ENCODE measurements at places on chromosomes 6 and 20.
A peak's percentile ranks its signal among the peaks of the same experiment; 100 is the strongest.

DNA sequence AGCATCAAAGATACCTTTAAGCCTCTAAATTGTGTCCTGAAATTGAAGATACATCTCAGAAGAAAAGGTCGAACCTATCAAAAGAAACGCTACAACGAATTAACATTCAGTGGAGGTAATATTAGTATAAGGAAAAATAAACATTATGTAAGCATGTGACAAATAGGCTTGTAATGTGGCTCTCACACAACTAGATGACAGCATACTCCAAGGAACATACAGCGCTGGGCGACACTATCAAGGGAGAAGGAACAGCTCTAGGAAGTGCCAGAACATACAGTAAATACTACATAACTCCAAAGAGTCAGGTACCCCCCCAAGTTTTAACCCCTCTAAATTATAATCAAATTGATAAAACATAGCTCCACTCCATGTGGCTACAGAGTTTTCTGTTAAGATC lies 103.5 kb downstream of the LAMP5 start:
- DNase-seq, result no peak

DNA sequence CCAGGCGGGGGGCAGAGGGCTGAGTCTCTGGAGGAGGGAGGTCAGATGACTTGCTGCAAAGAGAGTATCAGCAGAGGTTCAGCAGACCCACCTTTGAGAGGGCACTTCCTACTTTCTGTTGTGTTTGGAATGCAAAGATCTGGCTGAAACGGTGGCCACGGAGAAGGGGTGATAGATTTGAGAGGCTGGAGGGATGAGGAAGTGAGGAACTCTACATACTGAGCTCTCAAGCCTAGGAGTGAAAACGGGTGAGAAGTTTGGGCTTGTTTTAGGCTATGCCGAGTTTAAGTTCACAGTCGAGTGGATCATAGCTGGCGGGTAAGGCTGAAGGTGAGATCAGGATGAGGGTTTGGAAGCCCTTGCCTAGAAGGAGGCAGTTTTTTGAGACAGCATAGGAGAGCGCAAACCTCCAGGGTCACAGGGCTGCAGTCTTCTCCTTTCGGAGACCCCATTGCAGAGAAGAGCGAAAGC lies 477 bp upstream of the ITPA start:
- DNase-seq, result peak; percentile 10

- peak; percentile 35 for DNase-seq
These were observed at the start of gene BEND3 for GRCh38 chr6:107114926-107115694. TSS of gene BEND3 (minus strand) at chr6:107115515. CDS start at chr6:107099285, 16,230 bp downstream.

DNA sequence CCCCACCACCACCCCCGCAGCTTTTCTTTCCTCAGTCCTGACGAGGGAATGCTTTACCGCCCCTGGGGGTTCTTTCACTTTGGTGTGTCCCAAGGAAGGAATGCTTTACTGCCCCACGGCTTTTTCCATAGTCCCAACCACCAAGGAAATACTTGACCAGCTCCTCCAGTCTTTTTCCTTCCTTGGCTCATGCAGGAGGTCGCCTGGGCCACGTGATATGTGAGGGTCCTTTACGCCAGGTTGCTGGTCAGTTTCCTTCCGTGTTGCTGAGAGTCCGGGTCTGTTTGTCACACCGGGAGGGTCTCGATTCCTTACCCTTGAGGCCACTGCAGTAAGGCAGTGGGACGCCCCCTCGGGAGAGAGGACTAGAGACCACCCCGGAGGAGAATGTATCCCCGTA lies 58.9 kb upstream of the CDH4 start:
- no peak for DNase-seq

DNA sequence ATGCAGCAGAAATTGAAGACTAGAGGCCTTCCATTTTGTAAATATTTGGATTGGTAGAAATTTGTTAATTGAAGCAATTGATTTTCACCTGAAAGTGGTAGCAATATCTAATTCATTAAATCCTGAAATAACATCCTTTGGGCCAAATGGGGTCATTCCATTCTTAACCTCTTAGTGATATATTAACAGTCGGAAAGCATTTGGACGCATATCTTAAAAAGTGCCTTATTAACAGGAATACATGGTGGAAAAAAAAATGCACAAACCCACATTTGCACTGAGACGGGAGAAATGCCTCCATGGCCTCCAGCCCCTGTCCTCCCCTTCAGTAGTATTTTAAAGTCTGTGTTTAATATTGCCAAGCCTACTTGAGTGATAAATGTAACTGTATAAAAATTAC lies 205.5 kb downstream of the TFAP2B start:
- DNase-seq, result no peak

DNA sequence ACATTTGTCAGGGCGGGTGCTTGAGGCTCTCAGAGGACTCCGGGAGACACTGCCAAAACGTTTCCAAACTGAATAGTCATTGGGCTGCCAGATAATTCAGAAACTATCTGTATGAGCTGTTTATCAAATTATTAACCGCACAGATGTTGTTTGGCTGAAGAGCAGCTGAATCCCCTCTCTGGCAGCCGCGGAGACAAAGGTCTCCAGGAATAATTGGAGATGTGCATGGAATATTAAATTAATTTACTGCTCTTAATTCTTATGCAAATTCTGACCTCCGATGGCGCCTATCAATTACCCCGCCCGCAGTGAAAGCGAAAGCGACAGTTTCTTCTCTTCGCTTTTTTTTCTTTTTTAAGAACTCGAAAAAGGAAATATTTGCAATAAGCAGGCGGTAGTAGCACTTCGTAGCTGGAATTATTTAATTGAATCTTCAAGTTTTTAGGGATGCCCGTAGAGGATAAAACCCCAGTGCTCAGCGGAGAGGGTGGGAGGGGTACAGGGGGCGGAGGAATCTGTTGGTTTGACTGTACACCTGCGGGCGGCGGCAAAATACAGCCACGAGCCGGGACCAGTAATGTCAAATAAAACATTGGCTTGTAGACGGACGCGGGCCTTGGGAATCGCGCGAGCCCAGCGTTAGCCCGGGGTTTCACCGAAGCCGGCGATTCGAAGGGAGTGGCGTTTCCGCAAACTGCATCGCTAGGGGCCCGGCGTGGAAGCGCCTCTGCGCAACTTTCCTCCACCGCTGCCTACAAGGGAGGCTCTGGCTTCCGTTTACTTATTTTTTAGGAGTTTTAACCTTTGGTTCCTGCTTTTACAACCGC lies 6.2 kb downstream of the LINC00237 start:
- peak; percentile 37 for DNase-seq

DNA sequence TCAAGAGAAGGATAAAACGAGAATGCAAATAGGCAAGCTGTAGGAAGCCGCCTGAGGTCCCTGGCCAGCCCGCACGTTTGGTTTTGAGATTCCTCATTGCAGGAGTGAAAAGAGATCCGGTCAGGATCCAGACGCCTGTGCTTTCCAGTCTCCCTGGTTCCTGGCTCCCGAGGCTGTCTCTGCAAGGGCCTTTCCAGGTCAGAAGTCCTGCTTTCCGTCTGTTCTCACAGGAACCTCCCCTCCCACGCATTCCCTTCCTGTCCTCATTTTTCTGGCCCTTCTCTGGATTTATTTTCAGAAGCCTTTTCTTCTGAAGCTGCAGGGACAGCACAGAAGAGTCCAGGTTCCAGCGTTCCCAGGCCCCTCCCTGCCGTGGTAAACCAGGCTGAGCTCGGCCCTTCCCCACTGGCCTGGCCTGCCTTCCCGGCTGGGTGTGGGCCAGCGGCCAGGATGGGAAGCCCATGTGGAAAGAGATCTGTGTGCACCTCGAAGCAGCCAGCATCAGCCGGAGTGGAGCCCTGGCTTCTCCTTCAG lies 54.0 kb downstream of the TMEM242 start:
- no peak for DNase-seq

DNA sequence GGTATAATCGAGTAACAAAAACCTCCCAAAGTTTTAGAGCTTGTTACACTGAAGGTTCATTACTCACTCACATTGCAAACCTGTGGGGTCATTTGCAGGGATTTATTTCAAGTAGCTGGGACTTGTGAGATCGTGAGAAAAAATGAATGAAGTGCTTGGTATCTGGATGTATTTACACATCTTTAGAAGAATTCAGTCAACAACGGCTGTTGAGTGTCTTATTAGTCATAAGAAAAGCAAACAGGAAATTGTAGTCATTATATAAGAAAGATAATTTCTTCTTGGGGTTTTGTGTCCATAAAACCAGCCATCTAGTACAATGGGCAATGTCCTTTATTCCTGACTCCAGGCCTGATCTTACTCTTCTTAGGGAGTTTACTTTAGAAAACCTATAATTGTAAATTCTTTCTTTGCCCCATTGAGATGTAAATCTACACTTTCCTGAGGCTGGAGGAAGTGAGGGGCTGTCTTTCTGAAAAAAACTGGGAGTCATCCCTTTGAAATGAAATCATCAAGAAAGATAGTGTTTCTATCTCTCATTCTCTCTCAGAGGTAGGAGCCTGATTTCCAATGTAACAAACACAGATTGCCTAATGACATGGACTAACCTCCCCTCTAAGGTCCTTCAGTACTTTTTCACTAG lies 202.5 kb upstream of the ASCC3 start:
- DNase-seq, result no peak

DNA sequence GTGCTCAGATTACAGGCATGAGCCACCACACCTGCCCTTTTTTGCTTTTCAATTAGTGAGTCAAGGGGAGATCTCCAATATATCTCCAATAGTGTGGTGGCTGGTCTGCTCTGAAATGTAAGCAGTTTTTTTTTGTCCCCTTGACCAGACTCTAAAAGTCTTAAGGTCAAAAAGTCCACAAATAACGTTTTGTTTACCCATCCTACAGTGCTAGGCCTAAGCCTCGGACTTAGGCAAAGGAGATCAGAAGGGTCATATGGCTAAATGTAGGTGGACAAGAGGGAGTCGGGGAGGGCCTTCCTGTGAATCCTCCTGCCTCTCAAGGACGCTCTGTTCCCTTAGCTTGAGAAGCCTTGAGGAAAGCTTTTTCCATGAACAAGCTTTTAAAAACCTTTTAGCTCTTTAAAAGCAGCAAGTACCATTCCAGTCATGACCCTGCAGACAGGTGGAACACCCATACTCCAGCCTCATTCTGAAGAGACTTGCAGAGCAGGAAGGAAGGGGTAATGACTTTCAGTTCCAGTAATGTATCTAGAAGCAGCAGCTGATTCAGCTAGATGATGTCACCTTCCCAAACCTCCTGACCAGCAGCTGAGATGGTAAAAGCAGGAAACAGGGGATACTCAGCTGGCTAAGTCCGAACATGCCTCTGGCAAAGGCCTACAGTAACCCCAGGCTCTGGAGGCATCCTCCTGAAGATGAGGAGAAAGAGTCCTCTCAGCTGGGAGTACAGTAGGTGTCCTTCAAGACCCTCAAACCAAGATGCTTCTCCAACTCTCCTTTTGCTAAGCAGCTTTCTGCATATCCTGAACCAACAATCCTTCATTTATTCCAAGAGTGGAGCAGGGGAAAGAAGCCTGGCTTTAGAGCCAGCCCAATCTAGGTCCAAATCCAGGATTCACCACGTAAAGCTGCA lies 23.6 kb downstream of the BCL2L1 start:
- no peak for DNase-seq

DNA sequence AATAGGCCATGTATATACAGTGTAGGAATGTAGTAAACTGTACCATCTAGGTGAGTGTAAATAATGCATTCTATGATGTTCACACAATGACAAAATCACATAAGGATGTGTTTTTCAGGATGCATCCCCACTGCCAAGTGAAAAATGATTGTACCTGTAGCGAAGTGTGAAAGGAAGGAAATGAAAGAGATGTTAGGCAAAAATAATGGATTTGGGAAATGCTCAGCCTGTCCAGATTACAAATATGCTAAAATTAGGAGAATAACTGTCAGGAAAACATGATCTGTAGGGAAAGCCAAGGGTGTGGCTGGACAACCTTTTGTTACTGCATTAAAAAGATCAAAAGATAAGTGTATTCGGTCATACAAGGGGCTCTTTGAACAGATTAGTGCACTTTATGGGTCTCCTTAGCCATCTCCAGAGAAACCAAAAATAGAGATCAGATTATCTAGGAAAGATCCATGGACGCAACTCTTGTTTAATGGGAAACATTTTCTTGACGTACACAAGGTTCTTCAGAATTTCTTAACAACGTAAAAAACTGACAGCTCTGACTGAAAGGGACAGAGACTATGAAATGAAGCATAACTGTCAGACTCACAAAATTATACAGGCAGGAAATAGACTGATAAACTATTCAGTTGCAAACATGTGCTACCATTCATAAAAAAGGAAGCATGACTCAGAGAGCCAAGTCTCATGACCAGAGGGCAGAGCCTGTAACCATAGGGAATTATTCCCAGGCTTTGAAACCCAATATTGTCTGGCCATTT lies 253.6 kb upstream of the RAB32 start:
- no peak for DNase-seq

DNA sequence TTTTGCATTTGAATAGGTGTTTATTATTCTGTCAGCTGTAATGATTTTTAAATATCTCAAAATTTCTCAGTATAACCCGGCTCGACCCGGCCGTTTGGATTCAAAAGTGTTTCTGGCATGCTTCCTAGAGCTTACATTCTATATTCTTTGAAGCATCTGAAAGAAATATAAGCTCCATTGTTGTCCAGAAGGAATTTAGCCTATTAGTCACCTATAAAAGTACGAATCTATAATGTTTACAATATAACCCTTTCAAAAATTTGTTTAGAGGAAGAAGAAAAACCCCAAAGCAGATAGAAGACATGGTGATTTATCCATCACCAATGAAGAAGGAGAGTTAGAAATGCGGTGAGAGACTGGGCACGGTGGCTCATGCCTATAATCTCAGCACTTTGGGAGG lies 22.3 kb upstream of the HECA start:
- no peak for DNase-seq

- no peak for DNase-seq
These were observed 93.6 kb downstream of the NCR2 start for GRCh38 chr6:41428996-41429421.

GRCh38 chr6:27893836-27894807 lies 18.1 kb downstream of the OR2B2 start:
- peak; percentile 88 for DNase-seq

GRCh38 chr20:34985461-34986310 lies 30.0 kb downstream of the MYH7B start:
- no peak for DNase-seq

GRCh38 chr6:16901782-16902181 lies 140.5 kb upstream of the ATXN1 start:
- DNase-seq, result no peak

DNA sequence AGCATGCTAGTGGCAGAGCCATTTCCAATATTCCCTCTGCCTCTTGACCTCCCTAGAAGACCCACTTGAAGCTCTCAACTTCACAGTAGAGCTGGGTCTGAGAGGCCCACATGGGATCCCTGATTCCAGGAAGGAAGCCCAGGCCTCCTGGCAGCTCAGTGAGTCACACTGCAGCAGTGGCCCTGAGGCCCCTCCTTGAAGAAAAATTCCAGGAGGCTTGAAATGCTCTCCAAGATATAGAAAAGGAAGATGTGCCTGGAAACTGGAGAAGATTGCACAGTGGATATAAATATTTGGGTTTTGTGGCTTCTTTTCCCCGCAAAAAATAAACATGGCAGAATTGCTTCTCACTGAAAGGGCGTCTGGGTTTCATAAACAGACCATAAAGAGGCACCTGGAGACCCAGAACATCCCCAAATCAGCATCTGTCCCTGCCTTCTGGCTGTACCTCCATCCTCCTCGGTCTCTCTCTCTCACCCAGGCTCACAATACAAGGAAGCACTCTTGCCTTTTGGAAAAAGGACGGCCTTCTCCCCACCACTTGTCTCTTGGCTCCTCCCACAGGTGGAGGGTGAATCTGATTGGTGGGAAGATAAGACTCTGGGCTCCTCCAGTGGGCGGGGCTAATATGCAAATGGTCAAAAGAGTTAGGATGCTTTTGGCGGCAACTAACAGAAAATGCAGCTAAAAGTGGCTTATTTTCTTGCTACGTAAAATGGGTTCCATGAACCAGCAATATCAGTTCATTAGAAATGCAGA lies 200.0 kb upstream of the SULF2 start:
- DNase-seq, result no peak
